ENCODE measurements at places on chromosomes 7 and 10. TPM values are rescaled to one million over a fixed set of nuclear protein-coding genes. Genes with fewer than 3 reads are reported as not detected.

CCL24 gene
- 2.6 TPM for total RNA-seq

- DNase-seq = no peak
- H3K4me3 ChIP-seq = no peak overlapping the region
- peaks cover 13% of the 10 kb centered on the region for H3K4me1 ChIP-seq
- H3K27me3 ChIP-seq = no peaks in the 10 kb centered on the region
- peaks cover 20% of the 10 kb centered on the region for H3K36me3 ChIP-seq
- no peak overlapping the region for H3K27ac ChIP-seq
These were observed 47.2 kb upstream of the RABGEF1 start for GRCh38 chr7:66693331-66693730.

DNA sequence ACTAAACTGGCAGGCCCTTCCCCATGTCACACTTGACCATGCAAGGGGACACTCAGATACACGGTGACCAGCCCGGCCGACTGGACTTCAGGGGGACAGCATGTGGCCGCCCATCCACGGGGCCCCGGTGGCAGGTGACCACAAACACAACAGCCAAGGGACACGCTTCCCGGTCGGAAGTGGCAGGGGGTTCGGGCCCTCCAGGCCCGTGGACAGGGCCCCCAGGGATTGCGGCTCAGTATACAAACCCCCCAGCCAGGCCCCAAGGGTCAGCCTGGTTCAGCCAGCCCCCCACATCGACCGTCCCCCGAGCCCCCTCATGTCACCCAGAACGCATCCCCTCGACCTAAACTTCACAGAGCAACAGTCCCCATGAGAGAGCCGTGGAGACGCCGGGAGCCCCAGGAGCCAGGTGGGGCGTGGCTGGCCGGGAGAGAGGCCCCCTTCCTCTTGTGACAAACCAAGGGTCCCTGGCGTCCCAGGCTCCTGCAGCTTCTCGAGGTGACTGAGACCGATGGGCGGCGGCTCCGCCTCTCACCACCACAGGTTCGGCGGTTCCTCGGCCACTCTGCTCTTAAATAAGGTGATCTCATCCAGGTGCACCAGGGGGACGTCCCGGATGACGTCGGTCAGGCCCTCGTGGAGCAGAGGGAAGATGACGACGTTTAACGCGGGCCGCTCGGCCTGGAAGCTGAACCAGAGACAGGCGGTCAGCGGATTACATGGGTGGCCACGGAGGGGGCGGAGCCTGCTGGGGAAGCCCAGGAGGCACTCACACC is 57.8 kb upstream of the TNRC18 start:
- H3K36me3 ChIP-seq = no peaks in the 10 kb centered on the region
- no peak overlapping the region for H3K27ac ChIP-seq
- DNase-seq = no peak
- H3K4me3 ChIP-seq = no peak overlapping the region

DNA sequence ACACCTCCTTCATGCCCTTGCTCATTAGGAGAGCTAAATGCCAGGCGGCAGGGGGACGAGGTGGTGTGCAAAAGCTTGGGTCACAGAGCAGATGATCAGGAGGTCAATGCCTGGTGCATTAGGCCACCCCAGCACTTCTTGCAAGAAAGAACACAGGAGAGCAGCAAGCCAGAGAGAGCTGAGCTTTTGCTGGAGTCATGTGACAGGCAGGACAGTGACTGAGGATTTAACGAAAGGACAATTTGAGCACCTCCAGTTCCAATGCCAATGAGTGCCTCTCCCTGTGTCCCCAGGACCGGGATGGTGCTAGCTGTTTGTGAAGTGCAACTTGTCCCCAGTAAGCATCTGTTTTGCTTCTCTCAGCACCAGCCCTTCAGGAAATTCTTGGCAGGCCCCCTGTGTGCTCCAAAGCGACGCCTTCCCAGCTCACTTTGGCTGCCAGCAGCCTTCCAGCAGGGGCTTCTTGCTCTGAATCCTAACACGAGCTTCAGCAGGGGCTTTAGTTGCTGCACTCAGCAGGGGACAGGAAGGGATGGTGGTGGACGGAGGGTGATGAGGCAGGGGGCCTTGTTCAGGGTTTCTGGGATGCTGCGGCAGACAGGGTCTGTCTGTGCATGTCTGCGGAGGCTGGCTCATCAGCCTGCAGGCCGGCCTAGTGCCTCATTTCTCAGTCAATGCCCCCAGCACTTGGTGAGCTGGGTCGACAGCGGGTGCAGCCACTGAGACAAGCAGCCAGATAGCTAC is 368.1 kb downstream of the RPS24 start:
- peaks cover 15% of the 10 kb centered on the region for H3K4me1 ChIP-seq
- no peak overlapping the region for H3K4me3 ChIP-seq
- H3K27ac ChIP-seq = no peak overlapping the region
- no peaks in the 10 kb centered on the region for H3K36me3 ChIP-seq
- H3K27me3 ChIP-seq = peaks cover 12% of the 10 kb centered on the region

GRCh38 chr7:91068136-91068795 is 196.0 kb upstream of the FZD1 start:
- H3K4me3 ChIP-seq = no peak overlapping the region
- H3K4me1 ChIP-seq = no peaks in the 10 kb centered on the region
- H3K36me3 ChIP-seq = no peaks in the 10 kb centered on the region
- no peak for DNase-seq

Measured in suprapubic skin (tissue), 4 donors.